SHP77 (cell line): ENCODE measurements at places on chromosomes 12 and 14.

DNA sequence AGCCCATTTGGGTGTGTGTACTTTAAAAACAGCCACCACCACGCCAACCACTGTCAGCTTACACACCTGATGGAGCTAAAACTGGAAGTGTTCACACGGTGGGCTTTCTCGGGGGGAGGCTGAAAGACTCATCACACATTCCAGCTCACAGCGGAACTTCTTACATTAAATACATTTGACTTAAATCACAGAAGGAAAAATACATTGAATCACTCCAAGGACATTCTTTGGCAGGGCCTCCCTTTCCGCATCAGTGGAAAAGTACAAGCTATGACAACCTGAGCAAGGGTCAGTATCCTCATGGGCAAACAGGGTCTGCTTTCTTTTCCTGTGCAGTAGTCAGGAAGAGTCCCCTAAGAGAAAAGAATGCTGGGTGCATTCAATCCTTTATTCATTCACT is 31.0 kb upstream of the TC2N start:
- no peak for DNase-seq

DNA sequence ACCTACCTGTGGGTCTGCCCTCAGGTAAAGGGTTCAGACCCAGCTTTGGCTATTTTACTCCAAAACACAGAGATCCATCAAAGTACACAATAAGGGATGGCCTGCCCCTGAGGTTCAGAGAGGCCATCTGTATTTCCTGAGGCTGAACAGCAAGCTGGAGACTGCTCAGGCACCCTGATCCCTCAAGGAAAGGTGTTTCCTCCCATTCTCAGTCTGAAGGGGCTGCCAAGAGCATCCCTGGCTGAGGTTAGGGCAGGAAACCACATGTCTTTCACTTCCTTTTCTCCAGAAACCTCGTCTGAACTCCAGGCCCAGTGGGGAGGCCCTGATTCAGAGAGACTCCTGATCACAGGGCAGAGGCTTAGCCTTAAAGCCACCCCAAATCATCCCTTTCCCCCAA is 1.5 kb downstream of the RILPL1 start:
- DNase-seq, result no peak

DNA sequence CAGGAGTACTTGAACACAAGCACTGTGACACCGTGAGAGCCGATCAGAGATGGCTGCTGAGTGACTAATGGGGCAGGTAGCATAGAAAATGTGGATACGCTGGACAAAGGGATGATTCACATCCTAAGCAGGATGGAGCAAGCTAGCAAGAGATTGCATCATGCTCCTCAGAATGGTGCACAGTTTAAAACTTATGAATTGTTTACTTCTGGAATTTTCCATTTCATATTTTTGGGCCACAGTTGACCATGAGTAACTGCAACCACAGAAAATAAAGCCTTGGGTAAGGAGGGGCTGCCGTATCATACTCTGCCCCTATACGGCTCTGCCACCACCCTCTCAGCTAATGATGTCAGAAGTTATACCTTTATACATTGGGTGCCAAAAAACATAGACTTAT is 23.3 kb upstream of the MARK3 start:
- DNase-seq, result no peak

DNA sequence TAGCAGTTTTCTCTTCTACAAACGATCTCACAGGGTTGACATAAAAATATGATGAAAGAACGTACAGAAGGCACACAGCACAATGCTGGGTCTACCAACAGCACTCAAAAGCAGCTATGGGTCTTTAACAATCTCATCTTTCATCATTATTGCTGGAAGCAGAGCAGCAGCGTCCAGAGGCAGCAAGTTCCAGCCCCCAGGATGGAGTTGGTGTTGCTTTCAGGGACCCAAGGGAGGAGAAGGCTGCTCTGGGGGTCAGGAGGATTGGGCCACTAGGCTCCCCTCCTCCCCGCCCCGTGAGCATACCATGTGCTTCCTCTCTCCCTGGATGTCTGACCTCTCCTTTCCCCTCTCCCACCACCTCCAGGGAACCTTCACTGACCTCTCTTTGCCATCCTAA is 13.3 kb downstream of the KCTD10 start:
- no peak for DNase-seq

DNA sequence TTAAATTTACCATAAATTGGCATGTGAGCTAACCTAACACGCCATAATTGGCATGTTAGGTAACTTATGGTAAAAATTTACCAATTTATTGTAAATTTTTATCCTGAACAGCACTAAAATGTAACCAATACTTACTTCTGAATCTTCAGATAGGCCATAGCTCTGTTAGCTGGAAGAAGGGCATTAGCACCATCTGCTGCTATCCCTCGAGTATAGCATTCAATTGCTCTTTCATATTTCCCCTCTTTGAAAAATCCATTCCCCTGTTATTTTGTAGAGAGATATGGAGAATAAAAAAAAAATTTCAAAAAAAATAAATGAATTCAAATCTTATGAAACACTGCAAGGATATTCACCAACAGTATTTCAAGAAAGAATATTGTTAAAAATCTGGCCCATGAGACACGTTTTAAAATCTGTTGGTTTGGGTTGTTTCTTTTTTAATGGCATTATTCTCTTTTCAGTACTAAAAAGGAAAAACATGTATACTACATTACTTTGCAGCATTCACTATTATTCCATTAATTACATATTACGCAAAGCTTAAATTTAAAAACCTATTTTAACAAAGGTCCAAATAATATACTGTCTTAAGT is 19.1 kb downstream of the RPAP3 start:
- peak; percentile 30 for DNase-seq

DNA sequence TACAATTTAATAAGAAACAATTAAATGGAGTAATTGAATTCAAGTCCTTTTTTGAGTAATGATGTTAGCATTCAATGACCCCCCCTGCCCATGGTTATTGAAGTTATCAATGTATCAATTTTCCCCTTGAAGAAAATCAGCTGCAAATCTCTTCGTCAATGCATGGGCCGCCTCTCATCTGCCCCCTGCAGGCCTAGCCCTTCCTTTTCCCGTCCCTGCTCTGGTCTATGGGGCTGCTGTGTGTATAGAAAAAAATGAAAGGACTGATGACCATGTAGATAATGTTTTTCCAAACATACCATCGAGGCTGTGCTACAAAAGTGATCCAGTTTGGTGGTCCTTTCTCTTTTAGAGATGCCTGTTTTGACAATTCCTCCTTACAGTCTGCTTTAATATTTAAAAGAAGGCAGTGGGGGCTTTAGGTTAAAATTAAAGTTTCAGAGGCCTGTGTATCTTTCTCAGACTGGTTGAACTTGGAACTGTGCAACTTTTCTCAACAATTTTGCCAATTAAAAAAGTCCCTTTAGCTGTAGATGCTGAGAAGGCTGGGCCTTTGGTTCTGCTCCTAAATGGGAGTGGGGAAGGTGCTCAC is 98.4 kb downstream of the APAF1 start:
- peak; percentile 6 for DNase-seq

GRCh38 chr12:129409281-129409680 is 494.5 kb downstream of the TMEM132D start:
- no peak for DNase-seq

- DNase-seq, result no peak
Observed at GRCh38 chr14:101561145-101561896, at the start of gene DIO3. TSS of gene DIO3 (plus strand) at chr14:101561495.

DNA sequence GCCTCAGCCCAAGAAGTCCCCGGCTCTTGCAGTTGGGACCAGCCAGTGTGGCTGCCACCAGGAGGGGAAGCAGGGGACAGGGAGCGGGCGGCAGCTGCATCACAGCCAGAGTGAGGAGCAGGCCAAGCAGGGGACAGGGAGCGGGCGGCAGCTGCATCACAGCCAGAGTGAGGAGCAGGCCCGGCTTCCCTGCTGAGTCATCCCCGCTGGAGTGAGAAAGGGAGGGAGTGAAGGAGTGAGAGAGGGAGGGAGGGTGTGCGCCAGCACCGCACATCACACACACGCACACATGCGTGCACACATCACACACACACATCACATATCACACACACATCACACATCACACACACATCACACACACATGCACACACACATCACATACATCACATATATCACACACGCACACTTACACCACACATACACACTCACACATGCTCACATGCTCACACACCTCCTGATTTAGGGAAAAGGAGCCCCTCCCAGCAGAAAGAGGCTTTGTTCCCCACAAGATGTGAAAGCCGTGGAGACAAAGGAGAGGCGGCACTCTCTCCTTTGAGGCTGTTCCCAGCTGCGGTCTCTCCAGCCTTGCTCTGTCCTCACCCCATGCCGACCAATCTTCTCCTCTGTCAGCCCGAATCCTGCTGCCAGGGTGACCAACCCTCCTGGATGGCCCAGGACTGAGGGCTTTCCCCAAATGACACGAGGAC is 16.7 kb upstream of the ZDHHC22 start:
- DNase-seq, result peak; percentile 93

- DNase-seq, result no peak
Observed at GRCh38 chr14:64841772-64842750, 37.6 kb downstream of the SPTB start.

DNA sequence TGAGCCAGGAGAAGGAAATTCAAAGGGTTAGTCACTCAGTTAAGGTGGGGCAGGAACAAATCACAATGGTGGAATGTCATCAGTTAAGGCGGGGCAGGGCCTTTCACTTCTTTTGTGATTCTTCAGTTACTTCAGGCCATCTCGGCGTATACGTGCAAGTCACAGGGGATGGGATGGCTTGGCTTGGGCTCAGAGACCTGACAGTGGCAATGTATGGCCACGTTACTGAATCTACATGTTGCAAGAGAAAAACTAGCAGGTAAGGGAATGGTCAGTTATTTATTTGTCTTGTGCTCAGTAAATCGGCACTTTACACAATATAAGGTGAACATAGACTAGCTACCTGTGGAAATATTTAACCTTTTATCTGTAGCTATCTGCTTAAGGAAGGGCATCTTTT is 11.9 kb downstream of the SLCO1B3 start:
- no peak for DNase-seq

- DNase-seq, result no peak
Observed at GRCh38 chr14:77302926-77303325, 17.8 kb downstream of the POMT2 start.

- no peak for DNase-seq
Observed at GRCh38 chr12:65740873-65741600, 83.2 kb upstream of the HMGA2 start.

DNA sequence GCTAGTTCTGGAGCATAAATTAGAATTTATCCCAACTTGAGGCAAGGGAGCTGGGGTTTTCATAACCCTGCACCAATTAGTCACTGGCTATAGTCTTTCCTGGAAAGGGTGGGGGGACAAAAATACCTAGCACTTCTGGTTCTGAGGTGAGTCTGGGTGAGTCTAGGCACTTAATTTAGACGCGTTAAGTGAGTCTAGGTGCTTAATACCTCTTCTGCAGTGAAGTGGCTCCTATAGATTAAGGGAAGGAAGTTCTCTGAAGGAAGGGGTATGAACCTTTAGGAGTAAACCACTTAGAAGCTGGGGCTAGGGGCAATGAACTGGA is 251.7 kb downstream of the EFCAB11 start:
- no peak for DNase-seq

GRCh38 chr12:121059031-121059898 is 20.2 kb upstream of the OASL start:
- no peak for DNase-seq

GRCh38 chr12:63036216-63036973 is 101.4 kb upstream of the PPM1H start:
- no peak for DNase-seq

DNA sequence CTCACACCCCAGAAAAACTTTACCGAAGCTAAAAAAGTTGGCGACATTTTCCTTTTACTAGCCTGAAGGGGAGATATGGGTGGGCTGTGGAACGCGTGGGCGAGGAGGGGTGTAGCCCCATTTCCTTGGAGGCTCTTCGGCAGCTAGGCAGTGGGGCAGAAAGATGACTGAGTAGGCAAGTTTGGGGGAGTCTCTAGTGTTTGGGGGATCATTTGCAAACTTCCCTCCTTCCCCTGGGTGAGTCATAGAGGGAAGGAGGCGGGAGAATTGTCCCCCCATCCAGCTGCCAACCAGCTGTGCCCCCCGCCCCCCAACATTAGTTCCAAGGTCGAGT is 2.3 kb downstream of the GLI1 start:
- DNase-seq, result no peak

GRCh38 chr14:87066221-87066817 is 926.7 kb downstream of the GALC start:
- DNase-seq, result no peak

DNA sequence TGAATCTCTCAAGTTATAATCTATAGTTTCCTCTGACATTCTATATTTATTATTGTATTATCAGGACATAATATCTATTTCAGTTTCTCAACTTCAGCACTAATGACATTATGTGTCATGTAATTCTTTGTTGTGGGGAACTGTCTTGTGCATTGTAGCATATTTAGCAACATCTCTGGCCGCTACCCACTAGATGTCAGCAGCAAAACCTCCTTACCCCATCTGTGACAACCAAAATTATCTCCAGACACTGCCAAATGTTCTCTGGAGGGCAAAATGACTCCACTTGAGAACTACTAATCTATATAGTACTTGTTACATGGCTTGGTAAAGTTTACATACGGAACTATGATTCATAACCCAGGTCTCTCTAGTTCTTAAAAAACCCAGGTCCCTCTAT is 110.2 kb downstream of the RASSF9 start:
- no peak for DNase-seq

DNA sequence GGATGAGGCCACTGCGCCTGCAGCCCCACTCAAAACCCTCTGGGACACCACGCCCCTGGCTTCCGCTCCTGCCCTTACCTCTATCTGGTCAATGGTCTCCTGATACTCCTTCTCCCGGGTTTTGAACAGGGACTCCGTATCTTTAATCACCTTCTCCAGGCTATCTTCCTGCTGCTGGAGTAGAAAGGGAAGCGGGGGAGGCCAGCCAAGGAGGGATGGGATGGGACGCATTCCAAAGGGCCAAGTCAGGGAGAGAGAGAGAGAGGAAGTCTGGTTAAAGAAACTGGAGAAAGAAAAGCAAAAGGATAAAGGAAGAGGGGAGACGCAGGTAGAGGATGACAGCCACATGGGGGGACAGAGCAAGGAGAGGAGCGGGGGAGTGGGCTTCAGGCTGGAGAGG is 7.9 kb downstream of the IFFO1 start:
- DNase-seq, result no peak

DNA sequence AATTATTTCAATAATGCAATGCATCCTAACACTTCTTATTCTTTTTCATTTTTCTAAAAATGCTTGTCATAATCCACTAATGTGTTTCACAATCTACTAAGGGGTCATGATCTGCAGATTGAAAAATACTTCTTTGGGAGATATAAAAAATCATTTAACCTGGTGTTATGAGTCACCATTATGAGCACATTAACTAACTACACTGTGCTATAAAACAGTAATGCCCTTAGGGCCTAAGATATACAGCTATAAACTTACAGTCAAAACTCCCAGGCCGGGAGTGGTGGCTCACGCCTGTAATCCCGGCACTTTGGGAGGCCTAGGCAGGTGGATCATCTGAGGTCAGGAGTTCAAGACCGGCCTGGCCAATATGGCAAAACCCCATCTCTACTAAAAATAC is 14.2 kb downstream of the ATXN2 start:
- DNase-seq, result no peak

GRCh38 chr12:105418229-105418628 is 87.7 kb downstream of the C12orf75 start:
- no peak for DNase-seq

DNA sequence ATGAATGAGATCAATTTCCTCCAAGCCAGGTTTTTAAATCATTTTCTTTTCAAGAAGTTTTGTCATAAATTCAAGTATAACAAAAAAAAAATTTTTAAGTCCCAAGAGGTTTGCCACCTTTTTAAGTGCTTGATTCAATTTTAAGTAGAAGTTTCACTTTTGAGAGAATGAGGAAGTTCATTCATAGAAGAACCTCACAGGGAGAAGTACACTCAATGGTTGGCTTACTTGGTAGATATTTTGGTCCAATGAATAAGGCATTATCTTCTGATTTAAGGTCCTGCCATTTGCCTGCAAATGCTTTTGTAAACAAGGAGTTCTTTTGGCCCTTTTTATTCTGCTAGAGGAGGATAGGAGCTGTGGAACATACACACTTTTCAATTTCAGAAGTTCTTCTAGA is 96.7 kb upstream of the NOVA1 start:
- DNase-seq, result no peak
